Activated CD4-positive, alpha-beta T cell treated with anti-CD3 and anti-CD28 coated beads, Interleukin-2, amount 10 ng/mL, durations not matched to agents 24 days and 14 days (primary cell): ENCODE measurements at places on chromosomes 11 and 22. TPM values are rescaled to one million over a fixed set of nuclear protein-coding genes. Genes with fewer than 3 reads are reported as not detected.

GRCh38 chr22:36546092-36546804 lies 17.3 kb upstream of the EIF3D start:
- H3K4me1 ChIP-seq, result peaks cover 32% of the 10 kb centered on the region
- no peak overlapping the region for H3K4me3 ChIP-seq
- no peak overlapping the region for H3K27ac ChIP-seq

DNA sequence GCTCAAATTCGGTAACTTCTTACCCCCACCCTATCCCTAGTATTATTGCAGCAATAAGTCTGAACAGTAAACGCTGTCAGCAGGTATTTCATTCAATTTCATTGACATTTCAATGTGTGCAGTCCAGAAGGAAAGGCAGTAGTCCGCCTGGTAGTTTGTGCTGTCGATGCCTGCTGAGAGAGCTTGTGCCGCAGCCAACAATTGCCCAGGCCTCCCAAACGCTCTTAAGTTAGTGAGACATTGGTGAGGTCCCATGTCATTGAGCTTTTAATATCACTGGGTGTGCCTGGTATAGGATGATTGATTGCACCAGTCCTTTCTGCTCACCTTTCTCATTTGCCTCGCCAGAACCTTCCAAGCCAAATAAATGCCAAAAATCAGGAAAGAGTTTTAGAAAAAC lies 28.1 kb downstream of the ALKBH3 start:
- no peak overlapping the region for H3K27ac ChIP-seq
- H3K36me3 ChIP-seq, result peaks cover 35% of the 10 kb centered on the region
- H3K4me1 ChIP-seq, result peaks cover 9% of the 10 kb centered on the region
- no peak overlapping the region for H3K4me3 ChIP-seq
- no peaks in the 10 kb centered on the region for H3K27me3 ChIP-seq
- no peak for DNase-seq

GRCh38 chr11:27672836-27673464 lies 27.3 kb downstream of the BDNF start:
- no peaks in the 10 kb centered on the region for H3K27me3 ChIP-seq
- no peak overlapping the region for H3K4me3 ChIP-seq
- no peak for DNase-seq
- no peaks in the 10 kb centered on the region for H3K36me3 ChIP-seq
- H3K4me1 ChIP-seq, result no peaks in the 10 kb centered on the region

Gene CFAP300
- total RNA-seq, result not detected in 2 replicates

GRCh38 chr22:37267135-37267587 lies 15.1 kb upstream of the CYTH4 start:
- peaks cover 34% of the 10 kb centered on the region for H3K4me1 ChIP-seq
- H3K36me3 ChIP-seq, result peaks cover 4% of the 10 kb centered on the region
- peak overlapping the region; percentile 87 for H3K27ac ChIP-seq
- peak; percentile 95 for DNase-seq
- H3K27me3 ChIP-seq, result peaks cover 5% of the 10 kb centered on the region

Gene DEPDC7
- 0.64 and 0.84 TPM in 2 replicates for total RNA-seq

Gene PLEKHB1
- total RNA-seq, result 1.0 and 1.5 TPM in 2 replicates

GRCh38 chr11:89065066-89065465 lies 716 bp downstream of the GRM5 start:
- no peaks in the 10 kb centered on the region for H3K36me3 ChIP-seq
- no peaks in the 10 kb centered on the region for H3K4me1 ChIP-seq
- H3K27ac ChIP-seq, result no peak overlapping the region
- peaks cover 41% of the 10 kb centered on the region for H3K27me3 ChIP-seq
